Adipose tissue (tissue), 3 donors: ENCODE measurements at places on chromosomes 1 and 21. TPM values are rescaled to one million over a fixed set of nuclear protein-coding genes. Genes with fewer than 3 reads are reported as not detected.

The DEPDC1 gene
- polyA plus RNA-seq: 0.07 TPM

The PCP4L1 gene
- polyA plus RNA-seq: 0.52 TPM

The NBPF3 gene
- 1.8 TPM for polyA plus RNA-seq

The PARP1 gene
- polyA plus RNA-seq: 26.5 TPM

The ANKRD35 gene
- 3.6 TPM for polyA plus RNA-seq

The FASLG gene
- polyA plus RNA-seq: 0.18 TPM

The NAXE gene
- polyA plus RNA-seq: 52.1 TPM

The PRPF38A gene
- polyA plus RNA-seq: 14.1 TPM

The ATP6V1G3 gene
- polyA plus RNA-seq: not detected

The CNR2 gene
- 0.03 TPM for polyA plus RNA-seq

The ST6GALNAC5 gene
- 0.79 TPM for polyA plus RNA-seq

The FNBP1L gene
- 12.7 TPM for polyA plus RNA-seq

The FMO4 gene
- 3.6 TPM for polyA plus RNA-seq

The PIGV gene
- 9.5 TPM for polyA plus RNA-seq

The SPOCD1 gene
- 6.8 TPM for polyA plus RNA-seq

The RAB13 gene
- 165 TPM for polyA plus RNA-seq

The BRINP2 gene
- 0.16 TPM for polyA plus RNA-seq

The HAPLN2 gene
- 0.24 TPM for polyA plus RNA-seq

The CYB5RL gene
- polyA plus RNA-seq: 3.0 TPM

The SLC22A15 gene
- 0.86 TPM for polyA plus RNA-seq

The EXTL1 gene
- polyA plus RNA-seq: 0.09 TPM

The DIO1 gene
- polyA plus RNA-seq: not detected

The TFF3 gene
- 4.1 TPM for polyA plus RNA-seq

The KRTAP10-3 gene
- polyA plus RNA-seq: not detected

The HAO2 gene
- not detected for polyA plus RNA-seq

The KRTAP13-2 gene
- polyA plus RNA-seq: not detected

The OPTC gene
- polyA plus RNA-seq: not detected

The VWA1 gene
- 7.8 TPM for polyA plus RNA-seq

The POU3F1 gene
- polyA plus RNA-seq: not detected

The RUNX3 gene
- 0.67 TPM for polyA plus RNA-seq

The GJB3 gene
- 0.39 TPM for polyA plus RNA-seq

The ZYG11A gene
- polyA plus RNA-seq: 0.03 TPM

The CD52 gene
- polyA plus RNA-seq: 20.2 TPM

The ZBTB8A gene
- 1.9 TPM for polyA plus RNA-seq

The SLAMF6 gene
- polyA plus RNA-seq: 0.22 TPM
